ENCODE measurements at places on chromosomes 7 and 10. TPM values are rescaled to one million over a fixed set of nuclear protein-coding genes. Genes with fewer than 3 reads are reported as not detected.

DNA sequence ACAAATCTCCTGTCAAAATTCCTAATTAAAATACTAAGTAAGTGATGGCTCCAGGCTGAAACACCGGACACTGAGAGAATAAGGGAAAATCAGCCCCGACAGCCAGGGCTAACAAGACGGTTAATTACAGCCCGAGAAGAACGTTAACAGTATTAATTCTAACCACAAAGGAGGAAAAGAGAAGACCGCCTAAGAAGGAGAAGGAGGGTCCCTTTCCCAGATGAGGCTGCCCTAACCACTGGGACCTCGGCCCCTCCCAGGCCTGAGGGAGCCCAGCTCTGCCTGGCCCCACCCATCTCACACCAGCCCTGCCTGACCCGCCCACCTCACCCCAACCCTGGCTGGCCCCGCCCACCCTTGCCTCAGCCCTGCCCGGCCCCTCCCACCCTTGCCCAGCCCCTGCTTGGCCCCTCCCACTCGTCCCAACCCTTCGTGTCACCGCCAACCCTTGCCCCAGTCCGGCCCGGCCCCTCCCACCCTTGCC, 51.3 kb downstream of the PWWP2B start:
- H3K4me3 ChIP-seq: no peak overlapping the region
- peaks cover 44% of the 10 kb centered on the region for H3K4me1 ChIP-seq
- no peaks in the 10 kb centered on the region for H3K27me3 ChIP-seq

FOXK1 gene
- total RNA-seq: 28.2 TPM

DNA sequence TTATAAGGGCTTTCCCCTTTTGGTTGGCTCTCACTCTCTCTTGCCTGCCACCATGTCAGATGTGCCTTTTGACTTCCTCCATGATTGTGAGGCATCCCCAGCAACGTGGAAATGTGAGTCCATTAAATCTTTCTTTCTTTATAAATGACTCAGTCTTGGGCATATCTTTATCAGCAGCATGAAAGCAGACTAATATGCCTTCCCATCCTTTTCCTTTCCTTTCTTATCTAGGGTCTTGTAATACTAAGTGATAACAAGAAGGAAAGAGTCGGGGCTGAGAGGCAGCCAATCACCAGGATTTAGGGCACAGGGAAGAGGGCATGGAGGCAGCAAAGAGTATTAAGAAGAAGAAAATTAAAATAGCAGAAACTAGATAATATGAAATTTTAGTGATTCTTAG, 62.0 kb upstream of the JCAD start:
- H3K27me3 ChIP-seq: no peaks in the 10 kb centered on the region
- no peaks in the 10 kb centered on the region for H3K4me1 ChIP-seq
- no peak for DNase-seq
- no peaks in the 10 kb centered on the region for H3K36me3 ChIP-seq
- no peak overlapping the region for H3K27ac ChIP-seq

GRCh38 chr7:76069238-76069638, 21.3 kb downstream of the MDH2 start:
- no peak overlapping the region for H3K4me3 ChIP-seq
- H3K4me1 ChIP-seq: peaks cover 23% of the 10 kb centered on the region
- no peak for DNase-seq
- H3K27me3 ChIP-seq: no peaks in the 10 kb centered on the region

ELAPOR2 gene
- 19.3 TPM for total RNA-seq

GRCh38 chr10:13820964-13821337, 234.2 kb downstream of the PRPF18 start:
- H3K4me3 ChIP-seq: no peak overlapping the region
- peaks cover 39% of the 10 kb centered on the region for H3K4me1 ChIP-seq
- H3K27me3 ChIP-seq: no peaks in the 10 kb centered on the region
- H3K36me3 ChIP-seq: no peaks in the 10 kb centered on the region
- DNase-seq: no peak
- peak overlapping the region; percentile 51 for H3K27ac ChIP-seq

- H3K27ac ChIP-seq: no peak overlapping the region
- no peak overlapping the region for H3K4me3 ChIP-seq
- no peaks in the 10 kb centered on the region for H3K4me1 ChIP-seq
- peaks cover 81% of the 10 kb centered on the region for H3K36me3 ChIP-seq
Observed at GRCh38 chr7:148782757-148783456, 84.2 kb downstream of the CUL1 start.

DNA sequence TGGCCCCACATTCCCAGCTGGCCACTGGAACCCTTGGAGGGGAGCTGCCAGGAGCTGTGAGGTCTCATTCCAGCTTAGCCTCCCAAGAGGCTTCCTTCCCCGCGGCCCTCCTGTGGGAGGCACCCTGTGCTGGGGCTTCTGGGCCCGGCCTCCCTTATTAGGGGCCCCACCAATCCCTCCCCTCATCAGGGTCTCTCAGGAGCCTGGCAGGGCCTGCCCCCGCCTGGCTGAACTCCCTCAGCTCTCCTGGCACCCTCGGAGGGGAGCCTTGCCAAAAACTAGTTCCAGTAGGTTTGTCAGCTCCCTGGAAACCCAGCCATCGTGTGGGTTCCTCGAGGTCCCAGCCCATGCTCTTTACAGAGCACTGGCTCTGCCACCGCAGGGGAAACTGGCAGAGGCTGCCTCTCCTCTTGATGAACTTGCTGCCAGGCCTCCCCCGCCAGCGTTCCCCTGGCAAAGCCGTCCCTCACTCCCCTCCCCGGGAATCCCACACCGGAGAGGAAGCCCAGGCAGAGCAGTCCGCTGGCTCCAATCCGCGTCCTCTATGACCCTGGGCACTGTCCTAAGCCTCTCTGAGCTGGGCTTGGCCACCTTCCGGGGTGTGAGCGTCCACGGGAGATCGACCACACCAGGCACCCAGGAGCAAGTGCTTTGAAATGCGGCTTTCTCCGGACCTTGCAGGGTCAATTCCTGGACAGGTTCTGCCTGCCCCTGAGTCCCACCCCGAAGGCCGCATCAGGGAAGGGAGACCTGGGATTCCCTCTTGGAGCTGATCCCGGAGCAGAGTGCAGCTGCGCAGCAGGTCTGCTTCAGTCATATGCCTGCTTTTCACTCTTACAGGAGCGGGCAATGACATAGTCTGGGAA, 139.8 kb downstream of the ARHGAP22 start:
- no peak overlapping the region for H3K4me3 ChIP-seq
- DNase-seq: no peak
- peaks cover 21% of the 10 kb centered on the region for H3K4me1 ChIP-seq
- H3K27ac ChIP-seq: no peak overlapping the region
- H3K36me3 ChIP-seq: no peaks in the 10 kb centered on the region

MACC1 gene
- total RNA-seq: under 0.01 TPM

- no peaks in the 10 kb centered on the region for H3K36me3 ChIP-seq
- H3K4me1 ChIP-seq: no peaks in the 10 kb centered on the region
- H3K27me3 ChIP-seq: no peaks in the 10 kb centered on the region
- no peak overlapping the region for H3K27ac ChIP-seq
- no peak for DNase-seq
- no peak overlapping the region for H3K4me3 ChIP-seq
Observed at GRCh38 chr10:18760836-18761235, 101.6 kb downstream of the ARL5B start.

DNA sequence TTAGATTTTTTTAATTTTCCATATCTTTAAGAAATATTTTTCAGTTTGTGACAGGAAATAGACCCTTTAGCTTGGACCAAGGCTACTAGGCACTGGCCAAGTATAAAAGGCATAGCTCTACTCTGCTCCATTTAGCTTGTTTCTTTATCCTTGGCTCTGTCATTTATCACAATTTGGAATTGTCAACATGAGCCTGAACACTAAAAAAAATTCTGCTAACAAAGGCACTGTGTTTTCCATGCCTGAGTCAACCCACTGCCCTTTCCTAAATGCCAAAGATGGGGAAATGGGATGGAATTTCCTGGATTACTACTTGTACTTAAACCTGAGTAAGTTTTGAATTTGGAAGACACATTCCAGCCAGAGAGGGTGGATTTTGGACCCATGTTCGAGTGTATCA, 128.4 kb downstream of the NSUN6 start:
- no peaks in the 10 kb centered on the region for H3K27me3 ChIP-seq
- peaks cover 59% of the 10 kb centered on the region for H3K4me1 ChIP-seq
- no peak overlapping the region for H3K4me3 ChIP-seq
- peaks cover 38% of the 10 kb centered on the region for H3K36me3 ChIP-seq
- DNase-seq: no peak

- H3K27ac ChIP-seq: no peak overlapping the region
- no peaks in the 10 kb centered on the region for H3K27me3 ChIP-seq
- no peaks in the 10 kb centered on the region for H3K36me3 ChIP-seq
- H3K4me1 ChIP-seq: no peaks in the 10 kb centered on the region
Observed at GRCh38 chr10:31687663-31688482, 240.8 kb downstream of the ARHGAP12 start.

DPP6 gene
- total RNA-seq: 13.4 TPM

ZNF853 gene
- total RNA-seq: 30.3 TPM

DNA sequence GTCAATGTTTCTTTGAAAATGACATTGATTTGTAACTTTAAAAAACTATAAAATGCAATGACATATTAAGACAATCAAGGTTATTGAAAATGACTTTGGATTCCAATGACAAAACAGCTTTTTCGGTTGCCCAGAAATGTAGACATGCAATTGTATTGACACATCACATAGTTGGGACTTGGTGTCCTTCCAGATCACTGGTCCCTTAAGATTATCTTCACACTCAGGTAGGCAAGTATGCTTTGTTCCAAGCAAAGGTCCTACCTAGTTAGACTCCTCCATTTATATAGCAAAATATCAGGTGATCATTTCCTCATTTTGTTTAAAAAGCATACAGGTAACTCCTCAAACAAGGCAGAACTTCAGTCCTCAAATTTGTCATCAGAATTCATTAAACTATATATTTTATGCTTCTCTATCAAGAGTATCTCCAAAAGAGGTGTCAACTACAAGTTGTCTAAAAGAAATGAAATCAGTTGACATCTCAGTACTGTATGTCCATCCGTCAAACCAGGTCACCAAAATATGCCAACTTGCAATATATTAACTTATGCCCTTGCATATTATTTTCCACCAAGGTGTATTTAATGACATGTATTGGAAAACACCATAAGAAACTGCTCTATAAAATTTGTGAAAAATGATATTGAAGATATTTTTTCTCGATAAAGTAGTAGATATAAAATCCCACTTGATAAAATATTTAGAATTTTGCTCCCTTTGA, 64.6 kb downstream of the TSPAN12 start:
- H3K4me1 ChIP-seq: no peaks in the 10 kb centered on the region
- H3K36me3 ChIP-seq: no peaks in the 10 kb centered on the region
- H3K27ac ChIP-seq: no peak overlapping the region
- H3K27me3 ChIP-seq: no peaks in the 10 kb centered on the region

- no peak overlapping the region for H3K27ac ChIP-seq
- no peak overlapping the region for H3K4me3 ChIP-seq
- H3K27me3 ChIP-seq: no peaks in the 10 kb centered on the region
- no peaks in the 10 kb centered on the region for H3K4me1 ChIP-seq
Observed at GRCh38 chr7:5266191-5267028, 16.3 kb upstream of the SLC29A4 start.

FAM131B gene
- total RNA-seq: 0.42 TPM

- H3K27ac ChIP-seq: no peak overlapping the region
- DNase-seq: no peak
- H3K36me3 ChIP-seq: peaks cover 13% of the 10 kb centered on the region
Observed at GRCh38 chr7:100413346-100413745, 15.2 kb downstream of the ZCWPW1 start.

DNA sequence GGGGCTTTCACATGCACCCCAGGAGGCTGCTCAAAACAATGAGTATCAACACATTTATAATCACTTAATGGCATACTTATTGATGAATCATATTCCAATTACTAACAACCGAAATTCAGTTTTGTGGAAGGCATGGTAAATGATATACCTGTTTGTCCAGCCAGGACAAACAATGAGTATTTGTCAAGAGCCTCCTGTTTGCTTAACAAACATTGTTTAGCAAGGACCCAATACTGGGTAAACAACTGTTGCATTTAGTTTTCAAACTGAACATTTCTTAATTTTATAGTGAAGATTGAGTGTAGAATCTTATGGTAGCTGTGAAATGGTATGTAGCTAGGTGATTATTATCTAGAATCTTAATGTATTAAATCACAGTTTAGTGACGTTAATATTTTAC, 473.7 kb downstream of the ATRNL1 start:
- no peaks in the 10 kb centered on the region for H3K27me3 ChIP-seq
- no peaks in the 10 kb centered on the region for H3K36me3 ChIP-seq
- H3K27ac ChIP-seq: no peak overlapping the region
- no peak overlapping the region for H3K4me3 ChIP-seq

- H3K36me3 ChIP-seq: no peaks in the 10 kb centered on the region
- H3K27ac ChIP-seq: no peak overlapping the region
- no peak overlapping the region for H3K4me3 ChIP-seq
- no peaks in the 10 kb centered on the region for H3K4me1 ChIP-seq
Observed at GRCh38 chr10:35270100-35270499, 66.2 kb upstream of the CCNY start.

DNA sequence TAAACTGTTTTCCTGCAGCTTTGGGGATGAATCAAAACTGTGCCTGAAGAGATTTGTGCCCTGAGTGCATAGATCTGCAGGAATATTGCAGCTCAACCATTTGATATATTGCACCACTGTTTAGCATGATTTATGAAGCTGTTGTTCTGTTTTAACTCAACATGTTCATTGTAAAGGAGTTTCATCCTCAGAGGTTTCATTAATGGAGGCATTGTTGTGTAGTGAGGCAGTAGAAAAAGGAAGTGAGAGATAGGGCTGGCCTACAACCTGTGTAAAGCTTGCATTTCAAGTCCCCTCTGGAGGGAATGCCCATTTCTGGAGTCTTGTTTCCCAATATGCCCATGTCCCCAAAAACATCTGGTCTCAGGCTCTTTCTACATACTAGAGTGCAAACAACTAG, 67.5 kb downstream of the DNAJC12 start:
- H3K27me3 ChIP-seq: no peaks in the 10 kb centered on the region
- no peaks in the 10 kb centered on the region for H3K4me1 ChIP-seq
- no peaks in the 10 kb centered on the region for H3K36me3 ChIP-seq

DNA sequence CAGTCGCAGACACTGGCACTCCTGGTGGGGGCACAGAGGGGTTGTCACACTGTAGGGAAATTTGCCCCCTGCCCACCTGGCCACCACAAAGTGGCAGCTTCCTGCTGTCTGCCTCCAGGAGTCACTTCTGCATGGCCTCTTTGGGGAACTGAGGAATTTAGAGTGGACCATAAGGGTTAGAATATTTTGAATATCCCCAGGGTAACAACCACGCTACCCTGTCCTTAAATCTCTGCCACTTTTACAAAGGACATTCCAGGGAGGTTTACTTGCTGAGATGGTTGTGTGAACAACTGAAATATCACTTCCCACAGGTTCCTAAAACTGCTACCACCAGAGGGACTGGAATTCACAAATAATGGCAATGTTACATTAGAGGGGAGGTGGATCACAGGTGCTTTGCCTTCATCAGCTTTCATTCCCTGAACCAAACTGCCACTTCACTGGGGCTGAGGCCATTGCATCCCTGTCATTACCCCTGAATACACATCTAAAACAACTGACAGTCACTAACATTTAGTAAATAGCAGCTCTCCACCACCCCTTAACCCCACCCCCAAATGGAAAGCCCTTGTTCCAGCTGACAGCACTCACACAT, 88.1 kb upstream of the IFRD1 start:
- DNase-seq: no peak
- no peaks in the 10 kb centered on the region for H3K36me3 ChIP-seq
- no peak overlapping the region for H3K4me3 ChIP-seq
- no peaks in the 10 kb centered on the region for H3K4me1 ChIP-seq
- no peak overlapping the region for H3K27ac ChIP-seq

All from esophagus muscularis mucosa (tissue), 4 donors.